ENCODE measurements at places on chromosomes 3 and 15. TPM values are rescaled to one million over a fixed set of nuclear protein-coding genes. Genes with fewer than 3 reads are reported as not detected.

The A4GNT gene
- total RNA-seq: not detected

The C3orf70 gene
- 1.4 TPM for total RNA-seq

DNA sequence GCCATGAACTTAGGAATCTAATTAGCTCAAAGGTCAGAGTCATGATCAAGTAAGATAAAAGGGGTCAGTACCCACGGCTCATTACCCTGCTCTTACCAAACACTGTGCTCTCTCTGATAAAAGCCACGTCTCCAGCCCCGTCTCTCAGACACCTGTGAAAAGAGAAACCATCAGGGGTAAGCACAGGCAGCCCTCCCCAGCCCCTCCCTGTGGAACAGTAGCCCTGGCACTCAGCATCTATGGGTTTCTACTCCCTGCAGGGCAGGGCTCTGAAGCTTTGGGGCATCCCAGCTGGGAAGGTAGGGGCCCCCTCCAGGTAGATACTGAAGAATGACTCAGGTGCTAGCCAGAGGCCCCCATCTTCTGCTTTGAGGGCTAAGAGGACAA is 10.5 kb downstream of the LTF start:
- H3K36me3 ChIP-seq: peaks cover 16% of the 10 kb centered on the region
- no peak for DNase-seq
- H3K27ac ChIP-seq: no peak overlapping the region
- H3K4me3 ChIP-seq: no peak overlapping the region

DNA sequence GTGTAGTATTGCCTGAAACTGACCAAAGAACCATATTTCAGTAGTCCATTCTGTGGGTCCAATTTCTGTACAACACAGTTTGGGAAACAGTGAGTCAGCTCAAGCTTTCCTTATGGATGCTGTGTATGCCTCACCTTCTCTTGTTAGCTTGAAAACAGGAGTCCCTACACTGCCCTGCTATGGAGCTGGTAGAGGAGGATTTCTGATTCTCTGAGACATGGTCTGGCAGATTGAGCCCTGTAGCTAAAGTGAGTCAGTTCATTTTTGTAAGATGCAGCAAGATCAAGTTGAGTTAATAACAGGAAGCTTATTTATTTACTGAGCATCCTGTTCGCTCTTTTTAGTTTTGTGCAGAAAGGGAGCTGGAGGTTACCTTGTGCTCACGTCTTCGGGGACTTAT is 424.1 kb upstream of the RBMS3 start:
- no peak for DNase-seq
- no peaks in the 10 kb centered on the region for H3K36me3 ChIP-seq
- no peaks in the 10 kb centered on the region for H3K27me3 ChIP-seq
- H3K4me1 ChIP-seq: no peaks in the 10 kb centered on the region

The NEIL1 gene
- 8.2 TPM for total RNA-seq

The CEP19 gene
- total RNA-seq: 1.5 TPM

DNA sequence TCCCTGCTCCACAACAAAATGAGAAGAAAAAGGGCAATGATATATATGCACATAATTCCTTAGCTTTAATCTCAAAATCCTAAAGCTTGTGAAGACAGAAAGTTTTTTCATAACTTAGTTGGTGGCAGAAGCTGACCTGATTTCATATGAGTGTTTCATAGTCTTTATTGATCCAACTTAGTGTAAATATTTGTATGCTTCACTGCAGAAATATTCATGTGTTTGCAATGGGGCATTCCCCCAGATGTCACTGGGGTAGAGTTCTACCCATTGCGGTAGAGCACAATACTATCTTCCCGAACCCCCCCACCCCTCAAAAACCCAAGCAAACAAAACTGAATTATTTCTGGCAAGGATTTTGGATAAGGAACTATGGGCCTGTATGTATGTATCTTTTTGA is 221.2 kb downstream of the THRB start:
- H3K4me3 ChIP-seq: no peak overlapping the region
- no peaks in the 10 kb centered on the region for H3K36me3 ChIP-seq
- no peak for DNase-seq
- no peaks in the 10 kb centered on the region for H3K27me3 ChIP-seq
- H3K27ac ChIP-seq: no peak overlapping the region
- H3K4me1 ChIP-seq: no peaks in the 10 kb centered on the region

Measured in left ventricle myocardium inferior (tissue), 1 donor.